NCI-H2107 (cell line): ENCODE measurements at places on chromosomes 13 and 19.

- DNase-seq = no peak
Measured at GRCh38 chr19:40872209-40872608, 9.8 kb downstream of the CYP2A7 start.

GRCh38 chr19:53086949-53087348 is 16.3 kb downstream of the ZNF160 start:
- DNase-seq = no peak

DNA sequence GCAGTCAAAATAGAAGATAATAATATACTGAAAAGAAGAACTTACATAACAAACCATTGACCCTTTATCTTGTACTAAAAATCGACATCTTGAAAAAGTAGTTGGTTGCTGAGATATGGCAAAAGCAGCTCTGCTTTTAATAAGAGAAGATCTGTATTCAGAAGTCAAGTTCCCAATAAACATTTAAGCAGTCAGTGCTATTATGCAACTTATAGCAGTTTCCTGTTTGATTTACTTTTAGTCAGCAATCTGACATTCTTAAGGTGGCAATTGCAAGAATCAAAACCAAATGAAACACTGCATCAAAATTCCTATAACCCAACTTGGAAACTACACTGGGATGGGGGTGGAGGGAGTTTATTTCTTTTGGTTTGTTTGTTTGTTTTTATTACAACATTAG is 165.5 kb downstream of the TBC1D4 start:
- no peak for DNase-seq

- DNase-seq = no peak
Measured at GRCh38 chr13:30431269-30431940, 9.1 kb downstream of the UBE2L5 start.

- no peak for DNase-seq
Measured at GRCh38 chr13:36925603-36926002, 5.6 kb upstream of the SMAD9 start.

- no peak for DNase-seq
Measured at GRCh38 chr13:38965281-38965680, 25.4 kb downstream of the STOML3 start.

- DNase-seq = no peak
Measured at GRCh38 chr13:24687611-24688010, 7.4 kb downstream of the ATP12A start.

DNA sequence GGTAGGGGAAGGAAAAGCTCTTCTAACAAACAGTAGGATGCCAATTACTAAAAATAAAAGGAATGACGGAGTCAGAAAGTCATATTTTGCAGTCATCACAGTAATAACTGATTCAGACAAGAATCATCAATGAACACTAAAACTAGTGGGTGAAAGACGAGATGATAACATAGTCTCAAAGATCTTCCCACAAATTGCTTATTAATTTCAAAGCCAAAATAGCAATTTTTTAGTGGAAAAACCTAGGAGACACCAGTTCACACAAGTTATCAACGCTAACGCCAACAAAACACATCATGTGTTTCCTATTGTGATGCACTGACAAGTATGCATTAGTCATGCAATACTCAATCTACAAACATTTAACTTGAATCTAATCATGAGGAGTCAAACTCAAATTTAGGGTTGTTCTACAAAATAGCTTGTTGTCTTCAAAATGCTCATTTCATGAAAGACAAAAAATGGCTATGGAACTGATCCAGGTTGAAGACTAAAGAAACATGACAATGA is 18.6 kb downstream of the ZNF233 start:
- DNase-seq = no peak

GRCh38 chr19:58279042-58279924 is 528 bp downstream of the ZNF8 start:
- DNase-seq = no peak

GRCh38 chr13:78103936-78104335 is 185.3 kb upstream of the EDNRB start:
- no peak for DNase-seq

DNA sequence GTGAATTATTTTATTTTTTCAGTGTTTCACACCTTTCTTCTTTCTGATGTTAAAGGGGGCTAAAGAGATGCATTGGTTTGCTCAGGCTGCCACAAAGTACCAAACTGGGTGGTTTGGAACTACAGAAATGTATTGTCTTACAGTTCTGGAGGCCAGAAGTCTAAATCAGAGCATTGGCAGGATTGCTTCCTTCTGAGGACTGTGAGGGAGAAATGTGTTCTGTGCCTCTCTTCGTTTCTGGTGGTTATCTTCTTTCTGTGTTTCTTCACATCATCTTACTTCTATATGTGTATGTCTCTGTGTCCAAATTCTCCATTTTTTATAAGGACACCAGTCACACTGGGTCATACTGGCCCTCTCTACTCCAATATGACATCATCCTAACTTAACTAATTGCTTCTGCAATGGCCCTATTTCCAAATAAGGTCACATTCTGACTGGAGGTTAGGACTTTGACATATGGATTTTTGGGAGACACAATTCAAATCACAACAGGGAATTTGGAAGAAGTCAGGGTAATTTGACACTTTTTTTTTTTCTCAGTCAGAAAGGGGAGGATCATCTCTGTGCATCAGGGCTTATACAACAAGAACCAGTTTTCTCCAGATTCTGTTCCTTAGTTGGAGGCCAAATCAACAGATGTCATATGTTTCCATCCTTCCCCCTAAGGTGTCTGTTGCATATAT is 188.2 kb downstream of the KCNRG start:
- DNase-seq = no peak

DNA sequence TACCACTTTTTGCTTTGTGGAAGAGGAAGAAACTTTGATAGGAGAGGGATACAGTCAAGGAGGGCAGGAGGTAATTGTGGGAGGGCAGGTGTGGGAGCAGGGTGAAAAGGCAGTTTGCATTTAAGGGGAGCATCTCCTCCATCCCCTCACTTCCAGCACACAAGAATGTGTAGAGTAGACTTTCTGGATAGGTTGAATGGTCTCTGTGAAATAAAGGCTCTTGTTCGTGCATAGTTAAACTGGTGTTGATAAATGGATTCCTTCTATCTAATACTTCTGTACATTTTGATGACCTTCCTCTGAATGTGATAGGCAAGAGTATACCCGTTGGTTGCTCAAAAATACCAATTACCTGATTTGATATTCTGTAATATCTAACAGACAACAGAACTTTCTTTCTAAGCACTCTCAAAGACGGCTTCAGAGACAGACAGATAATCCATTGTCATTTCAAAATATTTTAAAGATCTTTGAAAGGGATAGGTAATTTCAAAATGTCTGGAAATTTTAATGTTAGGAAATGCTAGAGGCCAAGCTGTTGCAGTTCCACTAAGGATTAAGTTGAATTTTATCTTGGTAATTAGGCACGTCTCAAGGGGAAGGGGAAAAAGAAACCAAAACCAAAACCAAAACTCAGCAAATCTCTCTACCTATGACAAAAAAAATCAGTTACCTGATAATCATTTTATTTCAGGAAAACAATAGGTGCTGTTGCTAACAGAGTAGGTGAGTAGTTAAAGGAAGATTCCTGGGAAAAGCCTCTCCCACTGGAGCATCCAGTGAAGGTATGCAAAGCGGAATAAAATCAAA is 302.6 kb downstream of the COG6 start:
- no peak for DNase-seq

- no peak for DNase-seq
Measured at GRCh38 chr13:29679396-29680053, 84.0 kb upstream of the SLC7A1 start.

GRCh38 chr19:4678881-4679790 is 9.0 kb upstream of the MYDGF start:
- no peak for DNase-seq

- DNase-seq = no peak
Measured at GRCh38 chr13:58949646-58950045, 1214.1 kb downstream of the DIAPH3 start.

DNA sequence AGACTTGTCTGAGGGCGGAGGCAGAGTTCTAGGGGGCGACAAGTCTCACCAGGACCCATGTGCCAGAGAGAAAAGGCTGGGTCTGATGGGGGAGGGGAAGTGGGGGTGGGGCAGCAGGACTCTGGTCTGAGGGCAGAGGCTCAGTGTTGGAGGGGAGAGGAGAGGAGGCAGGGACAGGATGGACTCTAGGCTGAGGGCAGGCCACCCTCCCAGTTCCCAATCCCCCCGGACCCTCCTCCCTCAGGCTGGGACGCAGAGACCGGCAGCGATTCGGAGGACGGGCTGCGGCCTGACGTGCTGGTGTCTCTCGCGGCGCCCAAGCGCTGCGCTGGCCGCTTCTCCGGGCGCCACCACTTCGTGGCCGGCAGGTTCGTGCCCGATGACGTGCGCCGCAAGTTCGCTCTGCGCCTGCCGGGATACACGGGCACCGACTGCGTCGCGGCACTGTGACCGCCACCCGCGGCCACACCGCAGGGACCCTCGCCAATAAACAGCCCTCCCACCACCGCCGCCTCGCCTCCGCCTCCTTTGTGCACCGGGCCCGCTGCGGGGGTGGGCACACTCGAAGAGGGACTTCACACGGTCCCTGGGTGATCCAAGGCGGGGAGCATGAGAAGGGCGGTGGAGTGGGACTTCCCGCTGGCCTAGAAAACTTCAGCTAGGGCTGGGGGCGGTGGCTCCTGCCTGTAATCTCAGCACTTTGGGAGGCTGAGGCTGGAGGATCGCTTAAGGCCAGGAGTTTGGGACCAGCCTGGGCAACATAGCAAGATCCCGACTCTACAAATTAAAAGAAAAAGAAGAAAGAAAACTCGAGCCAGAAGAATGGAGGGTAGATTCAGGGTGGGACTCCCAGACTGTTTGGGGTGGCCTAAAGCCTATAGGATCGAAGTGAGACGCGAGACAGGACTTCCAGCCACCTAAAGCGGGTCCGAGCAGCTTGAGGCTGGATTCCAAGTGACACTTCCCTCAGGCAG is 703 bp upstream of the CILP2 start:
- no peak for DNase-seq

- no peak for DNase-seq
Measured at GRCh38 chr19:35715981-35716800, 1.6 kb upstream of the KMT2B start.

DNA sequence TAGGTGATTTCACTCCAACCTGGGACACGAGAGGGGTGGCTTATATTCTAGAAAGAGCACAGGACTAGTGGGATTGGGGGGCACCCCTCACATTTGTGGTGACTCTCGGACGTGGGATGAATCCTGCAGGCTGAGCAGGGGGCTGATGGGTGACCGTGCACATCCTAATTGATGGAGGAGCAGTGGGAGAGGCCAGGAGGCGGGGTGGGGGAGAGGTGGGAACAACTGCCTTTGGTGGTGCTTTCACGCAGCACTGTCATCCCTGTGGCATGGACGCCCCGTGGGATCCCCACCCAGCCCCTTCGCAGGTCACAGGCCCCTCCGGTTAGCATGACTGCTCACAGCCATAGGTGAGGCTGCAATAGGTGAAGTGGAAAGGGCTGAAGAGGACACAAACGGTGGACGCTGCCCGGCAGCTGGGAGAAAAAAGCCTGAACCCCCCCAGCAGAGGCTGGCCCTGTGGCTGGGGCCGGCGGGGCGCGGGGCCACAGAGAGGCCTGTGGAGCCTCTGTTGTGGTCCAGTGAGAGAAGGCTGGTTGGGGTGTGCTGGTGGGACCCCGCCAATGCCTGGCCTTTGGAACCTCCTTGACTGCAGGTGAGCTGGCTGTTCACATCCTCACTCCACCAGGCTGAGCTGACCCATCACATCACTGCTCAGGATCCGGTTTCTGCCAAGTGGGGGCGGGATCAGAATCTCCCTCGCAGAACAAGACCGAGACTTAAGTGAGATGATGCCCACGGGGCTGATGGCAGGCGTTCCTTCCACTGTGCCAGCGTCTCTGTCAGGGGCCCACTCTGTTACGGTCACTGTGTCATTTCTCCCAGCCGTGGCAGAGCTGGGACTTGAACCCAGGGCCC is 325.4 kb downstream of the TEX29 start:
- DNase-seq = no peak

DNA sequence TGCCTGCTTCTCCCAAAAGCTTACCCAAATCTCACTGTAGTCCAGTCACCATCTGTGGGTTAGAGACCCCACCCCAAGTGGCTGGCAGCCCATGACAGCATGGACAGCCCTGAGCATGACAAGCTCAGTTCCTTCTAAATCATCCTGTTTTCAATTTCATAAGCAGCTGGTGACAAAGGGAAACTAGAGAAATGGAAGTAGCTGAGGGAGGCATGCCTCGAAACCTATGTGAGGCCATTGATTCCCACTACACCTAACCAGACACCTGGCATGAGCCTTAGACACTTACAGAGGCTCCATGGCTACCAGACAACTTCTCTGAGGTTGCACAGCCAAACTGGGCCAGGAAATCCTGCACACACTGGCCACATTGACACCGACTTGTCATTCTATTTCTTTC is 56.2 kb downstream of the ABCC4 start:
- no peak for DNase-seq
